Vagina (tissue), 2 donors: ENCODE measurements at places on chromosomes 12 and 14.

DNA sequence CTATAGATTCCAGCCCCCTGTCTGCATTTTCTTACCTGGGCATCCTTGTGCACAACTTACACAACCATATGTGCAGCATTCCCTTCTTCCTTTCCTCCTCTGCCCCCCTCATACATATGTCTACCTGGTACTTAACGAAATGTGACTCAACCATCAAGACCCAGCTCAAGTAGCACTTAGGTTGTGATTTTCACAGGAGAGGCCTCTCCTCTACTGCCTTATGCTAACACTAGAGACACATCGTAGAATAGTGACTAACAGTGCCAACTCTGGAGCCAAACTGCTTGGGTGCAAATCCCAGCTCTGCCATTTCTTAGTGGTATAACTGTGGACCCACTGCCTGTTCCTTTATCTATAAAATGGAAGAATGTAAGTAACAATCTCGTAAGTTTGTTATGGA is 24.1 kb upstream of the PLEKHA5 start:
- no peak for DNase-seq

DNA sequence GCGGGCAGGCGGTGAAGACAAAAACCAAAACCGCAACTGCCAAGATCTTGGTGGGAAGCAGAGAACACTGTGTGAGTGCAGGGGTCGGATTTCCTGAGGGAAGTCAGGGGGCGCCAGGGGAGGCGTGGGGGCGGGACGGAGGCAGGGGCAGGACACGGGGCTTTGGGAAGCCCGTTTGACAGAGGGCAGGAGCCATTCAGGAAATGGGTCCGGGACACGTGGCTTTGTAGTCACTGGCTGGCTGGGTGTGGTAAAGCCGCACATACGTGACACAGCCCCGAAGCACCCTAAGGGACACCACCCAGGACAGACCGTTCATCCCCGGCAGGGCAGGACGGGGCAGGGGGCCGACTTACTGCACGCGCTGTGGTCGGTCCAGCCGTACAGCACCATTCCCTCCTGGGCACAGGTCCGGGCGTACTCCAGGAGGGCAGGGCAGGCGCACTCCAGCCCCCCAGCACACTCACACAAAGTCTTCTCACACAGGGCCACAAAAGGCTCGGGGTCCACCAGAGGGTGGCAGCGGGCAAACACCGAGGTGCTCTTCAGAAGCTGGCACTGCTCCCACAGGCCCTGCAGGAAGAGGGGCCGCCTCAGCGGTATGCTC is 49.4 kb downstream of the VWF start:
- no peak for DNase-seq

- no peak for DNase-seq
These were observed 64.7 kb downstream of the GARIN6 start for GRCh38 chr12:99712281-99712680.

GRCh38 chr12:4424422-4424821 is 21.2 kb downstream of the FGF6 start:
- no peak for DNase-seq

- no peak for DNase-seq
These were observed 6.9 kb upstream of the DNM1L start for GRCh38 chr12:32671930-32672780.

GRCh38 chr14:92563765-92564285 is 50.2 kb downstream of the RIN3 start:
- no peak for DNase-seq

GRCh38 chr12:123286652-123287373 is 15.2 kb upstream of the CDK2AP1 start:
- DNase-seq = no peak

- DNase-seq = no peak
These were observed 31.0 kb downstream of the EID3 start for GRCh38 chr12:104334581-104334980.

GRCh38 chr12:67655829-67656228 is 7.3 kb downstream of the DYRK2 start:
- DNase-seq = no peak

DNA sequence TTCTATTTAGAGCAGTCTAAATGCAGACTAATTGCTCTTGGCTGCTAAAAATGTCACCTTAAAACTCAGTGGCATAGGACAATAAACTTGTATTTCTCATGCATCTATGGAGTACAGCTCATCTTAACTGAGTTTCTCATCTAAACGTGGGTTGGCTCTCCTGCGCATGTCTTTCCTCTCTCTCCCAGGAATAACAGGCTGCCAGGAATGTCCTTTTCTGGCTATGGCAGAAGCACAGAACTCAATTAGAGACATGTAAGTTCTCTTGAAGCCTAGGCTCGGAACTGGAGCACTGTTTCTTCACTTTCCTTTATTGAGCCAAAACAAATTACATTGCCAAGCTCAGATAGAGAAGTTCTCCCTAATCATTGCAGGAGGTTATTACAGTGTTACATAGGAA is 722.3 kb upstream of the FLRT2 start:
- DNase-seq = no peak
